ENCODE measurements at places on chromosomes 5 and 9. TPM values are rescaled to one million over a fixed set of nuclear protein-coding genes. Genes with fewer than 3 reads are reported as not detected.

EFNA5 gene
- 4.4 TPM for total RNA-seq

F2RL2 gene
- 0.75 TPM for total RNA-seq

MPDZ gene
- 68.1 TPM for total RNA-seq

CLIC3 gene
- total RNA-seq, result 4.6 TPM

ANKRD18A gene
- total RNA-seq, result not detected

CARTPT gene
- not detected for total RNA-seq
